Stimulated activated CD4-positive, alpha-beta T cell treated with anti-CD3 and anti-CD28 coated beads, Interleukin-1b, Interleukin-23, amount 100 ng/mL, for 1 hour (primary cell): ENCODE measurements at places on chromosomes 7 and 10.

- DNase-seq = no peak
Measured at GRCh38 chr10:4066581-4067390, 281.8 kb upstream of the KLF6 start.

GRCh38 chr7:152035817-152036216 lies 10.3 kb downstream of the GALNT11 start:
- no peak for DNase-seq

DNA sequence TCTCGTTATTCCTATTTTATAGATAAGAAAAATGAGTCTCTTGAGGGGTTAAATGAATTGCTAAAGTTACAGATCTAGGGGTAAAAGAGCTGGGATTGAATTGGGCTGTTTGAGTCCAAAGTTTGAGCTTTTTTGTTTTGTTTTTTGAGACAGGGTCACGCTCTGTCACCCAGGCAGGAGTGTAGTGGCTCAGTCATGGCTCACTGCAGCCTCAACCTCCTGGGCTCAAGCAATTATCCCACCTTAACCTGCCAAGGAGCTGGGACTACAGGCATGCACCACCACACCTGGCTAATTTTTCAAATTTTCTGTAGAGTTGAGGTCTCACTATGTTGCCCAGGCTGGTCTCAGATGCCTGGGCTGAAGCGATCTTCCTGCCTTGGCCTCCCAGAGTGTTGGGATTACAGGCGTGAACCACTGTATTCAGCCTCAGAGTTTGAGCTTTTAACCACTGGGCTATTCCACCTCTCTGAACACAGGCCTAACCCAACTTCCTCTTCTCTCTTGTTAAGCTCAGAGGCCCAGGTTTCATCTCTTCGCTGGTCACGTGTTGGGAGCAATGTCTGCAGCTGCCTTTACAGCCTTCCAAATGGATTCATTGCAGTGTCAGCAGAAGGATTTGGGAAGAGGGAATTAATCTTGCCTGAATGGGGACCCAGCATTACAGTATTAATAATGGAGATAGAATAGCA lies 8.0 kb downstream of the SUFU start:
- DNase-seq = no peak

GRCh38 chr7:155799514-155799913 lies 12.7 kb downstream of the SHH start:
- no peak for DNase-seq

- DNase-seq = no peak
Measured at GRCh38 chr10:76291175-76291574, 859.8 kb downstream of the LRMDA start.

- DNase-seq = no peak
Measured at GRCh38 chr7:105246256-105246655, 142.5 kb downstream of the SRPK2 start.

- no peak for DNase-seq
Measured at GRCh38 chr10:85222300-85222699, 893.9 kb downstream of the CCSER2 start.

DNA sequence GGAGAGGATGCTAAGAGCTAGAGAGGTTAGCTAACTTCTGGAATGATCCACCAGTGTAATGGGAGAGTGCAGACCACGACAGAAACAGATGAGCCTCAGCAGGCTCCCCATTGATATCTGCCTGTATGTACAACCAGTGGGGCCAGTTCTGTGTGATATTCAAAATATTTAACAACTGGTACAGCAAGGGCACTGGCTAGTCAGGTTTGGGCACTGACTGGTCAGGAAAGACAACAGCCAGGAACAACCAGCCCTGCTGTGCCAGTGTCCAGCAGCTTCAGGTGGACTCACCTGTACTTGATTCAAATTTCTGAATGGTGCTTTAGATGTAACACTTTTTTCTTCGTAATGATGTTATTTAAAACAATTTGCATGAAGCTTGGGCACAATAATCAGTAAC lies 5.9 kb upstream of the TRIL start:
- no peak for DNase-seq

DNA sequence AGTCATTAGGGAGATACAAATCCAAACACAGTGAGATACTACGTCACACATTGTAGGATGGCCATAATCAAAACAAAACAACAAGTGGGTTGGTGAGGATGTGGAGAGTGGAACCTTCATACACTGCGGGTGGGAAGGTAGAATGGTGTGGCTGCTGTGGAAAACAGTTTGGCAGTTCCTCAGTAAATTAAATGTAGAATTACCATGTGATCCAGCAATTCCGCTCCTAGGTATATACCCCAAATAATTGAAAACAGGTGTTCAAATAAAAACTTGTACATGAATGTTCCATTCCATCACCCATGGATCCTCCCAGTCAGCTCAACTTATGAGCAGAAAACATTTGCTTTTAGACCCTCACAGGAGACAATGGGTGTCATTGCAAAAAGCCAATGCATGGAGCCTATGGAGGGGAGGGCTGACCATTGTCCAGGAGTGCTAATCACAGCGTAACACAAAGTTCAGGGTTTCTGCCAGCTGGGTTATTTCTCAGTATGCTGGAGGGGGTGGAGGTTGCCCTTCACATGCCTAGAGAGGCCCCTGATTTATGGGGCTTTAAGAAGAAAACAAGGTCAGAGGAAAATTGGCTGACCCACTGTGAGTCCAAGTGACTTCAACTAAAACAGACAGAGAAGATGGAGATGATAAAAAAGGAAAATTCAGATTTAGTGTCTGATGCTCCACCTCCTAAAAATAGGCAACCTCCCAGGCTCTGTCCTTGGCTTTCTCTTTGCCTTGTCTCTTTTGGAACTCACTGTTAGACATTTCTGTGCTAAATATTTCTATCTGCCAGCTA lies 124.1 kb downstream of the WDR11 start:
- no peak for DNase-seq

DNA sequence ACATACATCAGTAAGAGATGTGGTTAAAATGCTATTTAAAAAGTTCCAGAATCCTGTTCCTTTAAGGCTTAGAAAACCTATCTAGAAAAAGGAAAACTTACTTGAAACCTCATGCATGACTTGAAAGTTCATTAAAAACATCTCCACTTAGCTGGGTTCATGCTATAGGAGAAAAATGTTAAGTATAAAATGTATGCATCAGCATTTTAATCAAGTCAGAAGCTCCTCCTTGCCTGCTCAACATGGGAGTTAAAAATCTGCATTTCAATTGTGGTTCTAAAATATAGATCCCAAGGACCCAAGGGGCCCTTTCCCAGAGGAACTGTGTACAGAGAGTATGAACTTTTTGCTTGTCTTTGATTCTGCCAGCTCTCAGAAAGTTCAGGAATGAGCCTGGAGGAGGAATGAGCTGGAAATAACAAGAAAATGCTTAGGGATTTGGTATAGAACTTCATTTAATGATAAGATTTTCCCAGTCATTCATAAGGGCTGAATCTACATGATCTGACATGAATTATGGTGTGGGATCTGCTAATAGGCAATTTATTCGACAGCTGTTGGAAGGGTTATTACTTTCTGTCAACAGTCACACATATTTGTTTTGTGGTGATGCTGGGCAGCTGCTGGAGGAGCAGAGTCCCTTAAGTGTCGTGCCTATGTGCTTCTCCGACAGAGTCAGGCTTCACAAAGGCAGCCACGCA lies 85.6 kb upstream of the MTPN start:
- no peak for DNase-seq

DNA sequence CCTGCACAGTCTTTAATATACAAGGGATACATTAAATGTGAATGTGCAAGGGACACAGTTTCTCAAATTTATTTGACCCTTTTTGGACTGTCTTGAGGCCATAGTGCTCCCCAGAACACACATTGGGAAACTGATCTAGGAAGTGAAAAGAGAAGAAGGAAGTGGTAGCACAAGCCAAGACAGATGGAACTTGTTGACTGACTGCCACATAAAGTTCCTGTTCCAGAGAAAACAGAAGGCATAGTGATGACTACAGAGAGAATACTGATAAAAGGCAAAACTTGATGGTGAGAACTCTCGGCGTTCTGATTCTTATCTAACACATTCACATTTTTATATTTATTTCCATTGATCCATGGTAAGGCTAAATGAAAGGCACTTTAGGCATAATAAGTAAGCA lies 1216.4 kb downstream of the CNTNAP2 start:
- DNase-seq = no peak

DNA sequence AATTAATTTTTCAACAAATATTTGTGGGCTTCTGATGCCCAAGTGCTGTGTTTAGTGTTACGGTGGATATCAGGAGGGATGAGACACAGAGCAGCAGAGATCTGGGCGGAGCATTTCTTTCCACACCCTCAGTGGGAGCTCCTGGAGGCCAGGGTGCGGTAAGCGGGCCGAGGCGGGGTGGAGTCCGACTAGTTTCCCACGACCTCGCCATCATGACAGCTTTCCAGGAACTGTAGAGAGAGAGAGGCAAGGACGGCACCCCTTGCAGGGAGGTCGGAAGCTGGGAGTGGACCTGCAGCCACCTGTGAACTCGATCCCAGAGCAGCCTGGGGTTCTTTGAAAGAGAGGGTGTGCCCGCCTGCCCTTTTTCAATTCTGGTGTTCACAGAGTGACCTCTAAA lies 128.2 kb downstream of the ACTR3B start:
- no peak for DNase-seq

- DNase-seq = no peak
Measured at GRCh38 chr10:80589726-80590373, 52.1 kb downstream of the SH2D4B start.
